ENCODE measurements at places on chromosomes 4 and X.

GRCh38 chr4:95410387-95410977, 138.3 kb downstream of the UNC5C start:
- DNase-seq, result no peak

DNA sequence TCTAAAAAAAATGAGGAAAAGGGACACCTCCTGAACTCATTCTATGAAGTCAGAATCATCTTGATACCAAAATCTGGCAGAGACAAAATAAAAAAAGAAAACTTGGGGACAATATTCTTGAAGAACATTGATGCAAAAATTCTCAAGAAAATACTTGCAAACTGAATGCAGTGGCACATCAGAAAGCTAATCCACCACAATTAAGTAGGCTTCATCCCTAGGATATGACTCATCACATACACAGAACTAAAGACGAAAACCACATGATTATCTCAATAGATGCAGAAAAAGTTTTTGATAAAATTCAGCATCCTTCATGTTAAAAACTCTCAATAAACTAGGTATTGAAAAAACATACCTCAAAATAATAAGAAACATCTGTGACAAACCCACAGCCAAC, 98.3 kb downstream of the FAM47B start:
- no peak for DNase-seq

DNA sequence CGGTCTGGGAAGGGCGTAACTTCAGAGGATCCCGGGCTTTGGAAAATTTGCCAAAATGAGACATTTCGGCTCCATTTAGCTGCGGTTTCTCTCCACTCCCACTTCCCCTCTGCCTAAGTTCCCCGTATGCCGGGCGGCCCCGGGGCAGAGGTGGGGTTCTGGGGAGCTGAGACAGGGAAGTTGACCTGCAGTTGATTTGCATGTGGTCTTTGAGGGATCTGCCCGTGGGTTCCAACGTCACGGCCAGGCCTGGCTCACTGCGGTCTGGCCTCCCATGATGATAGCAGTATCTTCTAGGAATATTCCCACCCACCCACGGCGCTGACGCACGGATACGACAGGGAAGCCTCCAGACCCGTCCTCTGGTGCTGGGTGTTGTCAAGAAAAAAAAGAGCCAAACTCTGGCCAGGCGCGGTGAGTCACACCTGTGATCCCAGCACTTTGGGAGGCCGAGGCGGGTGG, 27.3 kb upstream of the CRLF2 start:
- DNase-seq, result no peak

GRCh38 chrX:104166735-104167436, 633 bp downstream of the FAM199X start:
- DNase-seq, result no peak

- DNase-seq, result no peak
These were observed 676.4 kb upstream of the INTU start for GRCh38 chr4:126956184-126956897.

- DNase-seq, result no peak
These were observed 23.7 kb downstream of the SLC10A6 start for GRCh38 chr4:86825511-86825910.

DNA sequence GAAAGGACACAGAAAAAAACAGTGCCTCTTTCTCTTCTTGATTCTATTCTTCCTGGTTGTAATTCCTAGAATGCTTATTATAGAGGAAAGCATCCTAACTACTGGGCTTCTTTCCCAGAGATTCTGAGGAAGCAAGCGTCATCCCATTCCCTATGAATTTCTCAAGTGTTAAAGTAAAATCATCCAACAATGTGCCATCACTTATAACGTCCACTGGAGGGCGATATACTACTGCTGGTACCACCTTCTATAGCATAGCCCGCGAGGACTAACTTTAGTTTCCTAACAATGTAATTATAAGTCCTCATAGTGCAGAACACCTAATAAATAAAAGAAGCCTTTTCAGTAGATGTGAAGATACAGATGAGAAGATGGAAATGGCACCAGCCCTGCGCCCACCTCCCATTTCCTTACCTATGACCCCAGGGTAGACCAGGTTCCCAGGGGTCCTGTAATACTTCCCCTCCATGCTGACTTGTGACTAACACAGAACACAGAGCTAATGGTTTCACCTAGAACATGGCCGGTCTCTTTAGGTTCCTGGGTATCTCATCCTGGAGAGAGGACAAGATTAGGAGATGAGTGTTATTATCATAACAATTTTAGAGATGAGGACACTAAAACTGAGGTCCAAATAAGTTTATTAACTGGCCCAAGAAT, 4.2 kb downstream of the CENPVL3 start:
- peak; percentile 49 for DNase-seq

DNA sequence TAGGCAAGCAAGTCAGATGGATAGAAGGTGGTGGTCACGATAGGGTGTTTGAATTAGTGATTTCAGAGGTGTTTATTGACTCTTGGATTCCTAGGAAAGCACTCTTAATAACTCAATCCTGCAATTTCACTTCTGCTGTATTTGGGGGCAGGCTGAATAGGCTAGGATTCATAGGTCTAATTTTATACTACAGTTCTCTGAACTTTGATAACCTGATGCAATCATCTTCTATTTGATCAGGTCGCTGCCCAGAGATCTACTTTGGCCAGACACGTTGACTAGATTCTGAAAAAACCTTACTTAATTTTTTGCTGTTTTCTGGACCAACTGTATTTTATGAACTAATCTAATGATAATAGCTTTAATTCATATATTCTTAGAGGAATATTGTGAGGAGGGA, 26.4 kb downstream of the XK start:
- DNase-seq, result no peak

DNA sequence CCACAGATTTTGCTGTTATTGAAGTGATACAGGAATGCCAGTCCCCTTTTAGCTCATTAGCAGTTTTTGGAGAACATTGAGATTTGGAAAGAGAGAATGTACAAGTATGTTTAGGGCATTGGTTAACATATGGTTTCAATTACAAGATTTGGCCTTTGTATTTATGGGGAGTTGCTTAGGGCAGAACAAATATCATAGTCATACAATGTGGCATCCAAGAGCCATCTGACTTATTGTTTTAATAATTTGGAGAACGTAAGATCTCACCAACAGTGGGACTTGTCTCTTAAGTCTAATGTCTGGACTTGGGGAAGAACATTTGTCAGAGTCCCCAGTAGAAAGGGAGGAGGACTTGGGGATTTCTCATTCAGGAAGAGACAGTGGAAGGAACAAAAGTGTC, 166.1 kb downstream of the STK32B start:
- DNase-seq, result peak; percentile 43

DNA sequence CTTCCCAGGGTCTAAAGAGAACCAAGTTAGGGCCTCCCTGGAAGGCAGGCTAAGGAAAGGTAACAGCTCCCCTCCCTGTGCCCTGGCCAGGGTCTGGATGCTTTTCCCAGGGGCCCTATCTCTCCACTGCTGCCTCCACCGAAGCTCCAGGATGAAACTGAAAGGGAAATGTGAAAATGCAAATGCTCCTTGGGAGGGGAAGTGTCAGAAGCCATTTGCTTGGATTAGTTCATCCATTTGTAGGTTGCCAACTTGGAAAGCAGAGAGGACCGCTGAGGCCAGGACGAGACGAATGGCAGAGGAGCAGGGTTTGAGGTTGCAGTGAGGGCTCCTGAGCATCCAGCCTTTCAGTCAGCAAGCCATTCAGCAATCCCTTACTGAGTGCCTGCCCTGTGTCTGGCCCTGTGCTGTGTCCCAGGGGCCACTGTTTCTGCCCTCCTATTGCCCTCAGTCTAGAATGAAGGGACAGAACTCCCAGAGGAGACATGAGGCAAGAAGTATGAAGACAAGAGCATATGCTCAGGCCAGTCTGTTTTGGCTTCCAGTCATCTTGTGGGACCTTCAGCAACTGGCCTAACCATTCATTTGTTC, 45.9 kb upstream of the PGRMC1 start:
- no peak for DNase-seq
